Fibroblast of skin of left biceps (primary cell): ENCODE measurements at places on chromosomes 2 and 18.

DNA sequence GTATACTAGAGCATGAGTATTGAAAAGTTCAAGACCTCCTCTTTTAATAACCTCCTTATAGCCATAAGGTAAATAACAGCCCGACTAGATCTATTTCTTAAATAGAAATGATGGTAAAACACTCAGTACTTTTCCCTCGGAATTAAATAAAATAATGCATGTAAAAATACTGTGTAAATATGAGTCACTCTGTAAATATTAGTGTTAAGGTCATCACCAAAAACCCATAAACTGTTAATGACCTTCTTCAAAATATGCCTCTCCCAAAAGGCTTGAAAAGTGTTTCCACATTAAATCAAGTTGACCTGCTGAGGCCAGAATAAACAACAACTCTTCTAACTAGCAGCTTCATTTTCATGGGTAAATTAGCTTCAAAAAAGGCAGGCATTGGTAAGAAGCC is 25.3 kb upstream of the BZW1 start:
- no peak for DNase-seq

- no peak for DNase-seq
These were observed 245.8 kb downstream of the EIPR1 start for GRCh38 chr2:3131636-3132326.

DNA sequence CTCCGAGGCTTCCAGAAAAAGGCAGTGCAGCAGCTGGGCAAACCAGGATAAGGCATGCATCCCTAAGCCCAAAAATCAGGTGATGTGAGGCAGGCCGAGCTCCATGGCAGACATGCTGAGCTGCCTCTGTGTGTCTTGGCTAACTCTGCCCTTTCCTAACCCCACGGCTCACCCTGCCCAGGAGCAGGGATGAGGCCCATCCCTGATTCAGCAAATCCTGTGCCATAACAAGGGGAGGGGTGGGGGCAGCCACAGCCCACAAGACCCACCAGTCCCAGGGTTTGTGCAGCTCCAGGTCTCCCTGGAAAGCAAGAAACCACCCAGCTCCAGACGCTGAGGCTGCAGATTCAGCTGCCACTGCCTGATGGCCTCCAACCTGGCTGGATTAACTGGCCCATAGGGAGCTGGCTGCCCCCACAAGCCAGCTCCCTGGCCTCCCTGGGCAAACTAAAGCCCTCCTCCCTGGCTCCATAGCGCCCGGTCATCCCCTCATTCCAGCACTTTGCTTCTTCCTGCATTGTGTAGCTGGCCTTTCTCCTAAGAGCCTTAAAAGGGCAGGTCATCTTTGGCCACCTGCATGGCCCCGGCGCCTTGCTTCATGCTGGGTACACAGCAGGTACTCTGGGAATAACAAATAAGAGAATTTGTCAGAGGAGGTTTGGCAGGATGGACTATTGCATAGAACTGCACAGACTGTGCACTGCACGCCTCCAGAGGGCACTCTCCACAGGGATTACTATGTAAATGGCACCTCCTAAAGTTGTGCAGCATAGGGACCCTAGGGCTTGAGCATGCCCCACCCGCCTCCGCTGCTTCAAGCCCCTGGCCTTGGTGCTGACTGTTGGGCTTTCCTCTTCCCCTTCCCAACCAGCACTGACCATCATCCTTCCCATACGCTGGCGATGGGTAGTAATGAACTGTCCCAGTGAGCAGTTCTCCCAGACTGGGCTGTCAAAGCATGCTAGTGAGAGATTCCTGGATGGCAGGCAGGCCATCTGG is 10.7 kb downstream of the STEAP3 start:
- DNase-seq, result no peak

GRCh38 chr2:106542746-106543359 is 55.7 kb downstream of the CD8B2 start:
- no peak for DNase-seq

- no peak for DNase-seq
These were observed 55.5 kb downstream of the TIMM21 start for GRCh38 chr18:74203811-74204210.

GRCh38 chr2:120343100-120343432 is 2.9 kb upstream of the INHBB start:
- no peak for DNase-seq

- no peak for DNase-seq
These were observed 139.4 kb upstream of the SERTAD2 start for GRCh38 chr2:64792995-64793639.

- no peak for DNase-seq
These were observed 505.5 kb upstream of the ZEB2 start for GRCh38 chr2:145025382-145025781.

GRCh38 chr2:200306196-200306930 is at the start of gene SPATS2L:
TSS of gene SPATS2L (plus strand) at chr2:200306693. CDS start at chr2:200389245, 82,552 bp downstream.
- DNase-seq, result peak; percentile 62

DNA sequence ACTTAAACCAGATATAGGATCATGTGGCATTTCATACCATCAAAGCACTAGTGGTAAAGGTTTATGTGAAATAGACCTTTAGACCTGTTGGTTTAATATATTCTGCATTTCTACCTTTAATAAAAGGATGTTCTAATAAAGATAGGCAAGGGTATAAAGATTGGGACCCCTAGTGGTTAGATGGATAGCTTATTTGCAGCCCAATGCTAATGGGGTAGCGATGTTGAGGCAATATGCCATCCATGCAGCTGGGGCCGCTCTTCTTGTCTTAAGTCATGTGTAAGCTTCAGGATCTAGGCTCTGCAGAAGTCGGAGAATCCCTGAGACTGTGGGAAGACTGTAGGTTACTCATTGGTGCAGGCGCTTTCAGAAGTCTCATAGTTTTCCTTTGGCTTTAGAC is 114.9 kb downstream of the ICOS start:
- no peak for DNase-seq

DNA sequence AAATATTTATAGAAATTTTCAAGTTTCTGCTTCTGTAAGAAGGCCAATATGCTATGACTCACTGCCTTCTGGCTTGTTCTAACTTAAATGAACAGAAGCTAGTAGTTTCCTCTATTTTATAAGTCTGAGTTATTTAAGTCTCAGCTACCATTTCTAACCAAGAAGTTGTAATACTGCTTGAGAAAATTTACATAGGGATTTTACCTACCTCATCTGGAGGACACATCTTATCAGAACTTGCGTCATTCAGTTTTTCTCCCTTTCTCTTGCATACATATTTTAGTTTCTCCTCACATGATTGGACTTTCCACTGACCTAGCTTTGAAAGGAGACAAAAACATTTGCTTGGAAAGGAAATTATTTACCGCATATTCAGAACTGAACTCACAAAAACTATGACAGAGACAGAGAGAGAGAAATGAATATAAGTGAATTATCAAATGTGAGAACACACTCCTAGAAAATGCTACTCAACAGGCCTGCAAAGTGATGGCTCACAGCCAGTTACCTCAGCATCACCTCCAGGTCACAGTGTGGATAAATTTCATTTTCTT is 81.1 kb upstream of the CD302 start:
- peak; percentile 18 for DNase-seq

GRCh38 chr2:100244881-100245605 is 77.3 kb downstream of the LONRF2 start:
- no peak for DNase-seq

- DNase-seq, result no peak
These were observed 5.3 kb upstream of the IL18R1 start for GRCh38 chr2:102350137-102350793.

DNA sequence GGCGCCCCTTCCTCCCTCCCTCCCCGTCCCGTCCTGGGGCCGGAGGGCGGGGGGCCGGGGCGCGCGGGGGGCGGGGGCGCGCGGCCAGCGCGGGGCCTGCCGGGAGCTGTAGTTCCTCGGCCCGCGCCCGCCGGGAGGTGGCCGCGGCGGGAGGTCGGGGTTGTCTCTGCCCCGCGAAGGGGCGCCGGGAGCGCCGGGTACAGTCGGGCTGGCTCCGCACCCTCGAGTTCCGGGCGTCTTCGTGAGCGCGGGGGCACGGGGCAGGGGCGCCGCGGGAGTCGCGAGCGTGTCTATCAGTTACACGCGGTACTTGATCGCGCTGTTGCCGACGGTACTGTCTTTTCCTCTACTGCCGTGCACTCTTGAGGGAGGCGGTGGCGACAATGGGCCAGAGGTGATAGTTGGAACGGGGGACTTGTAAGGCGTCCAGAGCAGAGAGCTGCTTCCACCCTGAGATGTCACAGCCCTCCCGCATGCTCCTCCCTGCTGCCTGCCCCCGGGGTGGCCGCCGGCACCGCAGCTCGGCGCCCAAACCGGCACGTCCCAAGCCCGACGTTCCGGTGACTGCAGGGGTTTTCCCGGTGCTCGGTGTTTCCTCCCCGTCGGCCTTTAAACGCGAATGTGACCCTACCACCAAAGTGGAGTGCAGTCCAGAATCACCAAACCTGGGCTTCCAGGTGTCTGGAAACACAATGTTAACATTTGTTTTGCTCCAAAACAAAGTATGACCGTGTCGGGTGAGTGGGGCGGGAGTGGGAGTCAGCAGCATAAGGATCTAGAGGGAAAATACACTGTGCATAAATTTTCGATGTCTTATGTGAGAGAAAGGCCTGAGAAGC is at the start of gene PRKD3:
PRKD3 (minus strand) TSS at position 48 of the 839 bp plus-strand sequence. CDS start 8,309 bp downstream, outside the sequence.
- DNase-seq, result no peak

GRCh38 chr18:48934723-48935432 is 15.9 kb downstream of the SMAD7 start:
- no peak for DNase-seq

GRCh38 chr18:41532344-41533086 is 422.5 kb upstream of the PIK3C3 start:
- no peak for DNase-seq

DNA sequence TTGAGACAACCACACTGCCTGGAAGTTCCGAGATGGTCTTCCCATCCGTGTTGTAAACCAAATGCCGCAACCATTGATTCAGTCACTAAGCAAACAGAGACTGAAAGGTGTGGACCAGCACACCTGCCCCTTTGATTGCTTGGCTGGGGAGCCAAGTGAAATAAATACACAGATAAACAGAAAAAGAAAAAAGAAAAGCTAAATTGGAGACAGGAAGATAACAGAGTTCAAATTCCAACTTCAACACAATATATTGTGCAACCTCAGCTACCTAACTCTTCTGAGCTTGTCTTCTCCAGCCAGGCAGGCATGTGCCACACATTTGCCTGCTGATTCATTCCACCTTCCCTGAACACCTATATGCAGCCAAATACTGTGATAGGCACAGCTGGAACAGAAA is 110.9 kb downstream of the PID1 start:
- no peak for DNase-seq

GRCh38 chr2:218400930-218401881 is 1.5 kb downstream of the CTDSP1 start:
- DNase-seq, result no peak

GRCh38 chr2:53969968-53970723 is 647 bp downstream of the PSME4 start:
- no peak for DNase-seq

- no peak for DNase-seq
These were observed 26.9 kb downstream of the SGPP2 start for GRCh38 chr2:222451224-222451674.

DNA sequence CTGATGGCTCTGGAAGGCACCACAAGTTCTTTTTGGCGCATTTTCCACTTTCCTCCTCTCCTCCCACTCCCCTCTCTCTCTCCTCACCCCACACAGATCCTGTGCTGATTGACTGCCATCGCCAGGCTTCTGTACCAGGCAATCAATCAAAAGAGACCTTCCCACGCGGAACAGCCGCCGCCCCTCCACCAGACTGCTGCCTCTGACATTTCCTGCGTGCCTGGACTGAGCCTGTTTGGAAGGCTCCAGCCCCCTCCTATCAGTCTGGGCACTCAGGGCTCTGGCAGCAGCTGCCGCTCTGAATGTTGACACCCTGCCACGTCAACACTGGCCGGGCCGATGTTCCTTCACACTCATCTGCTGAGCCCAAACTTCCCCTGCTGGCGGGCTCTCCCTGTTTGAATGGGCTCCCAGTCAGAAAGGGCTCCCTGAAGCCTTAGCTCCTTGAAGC is 467.7 kb downstream of the EPHA4 start:
- peak; percentile 8 for DNase-seq

DNA sequence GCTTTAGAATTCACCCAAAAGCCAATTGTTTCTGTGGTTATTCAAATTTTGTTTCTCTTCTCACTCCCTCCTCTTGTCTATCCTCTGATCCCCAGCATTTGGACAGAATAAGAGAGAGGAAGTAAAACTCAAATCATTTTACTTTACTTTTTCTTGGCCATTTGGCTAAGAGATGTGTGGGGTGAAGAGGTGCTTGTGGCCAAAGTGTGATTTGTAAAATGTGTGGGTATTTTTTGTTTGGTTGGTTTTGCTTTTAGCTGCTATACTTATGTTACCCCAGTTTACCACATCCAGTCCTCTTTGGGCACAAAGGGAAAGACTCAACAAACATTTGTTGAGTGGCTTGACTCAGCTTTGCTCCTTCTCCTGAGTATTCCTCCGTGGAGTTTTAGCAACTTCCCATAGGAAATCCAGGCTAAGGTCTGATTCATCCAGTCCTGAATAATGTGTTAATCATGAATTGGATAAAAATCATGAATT is 109.1 kb upstream of the CYP1B1 start:
- DNase-seq, result no peak
